ENCODE measurements at places on chromosomes 3 and 15.
A peak's percentile ranks its signal among the peaks of the same experiment; 100 is the strongest.

DNA sequence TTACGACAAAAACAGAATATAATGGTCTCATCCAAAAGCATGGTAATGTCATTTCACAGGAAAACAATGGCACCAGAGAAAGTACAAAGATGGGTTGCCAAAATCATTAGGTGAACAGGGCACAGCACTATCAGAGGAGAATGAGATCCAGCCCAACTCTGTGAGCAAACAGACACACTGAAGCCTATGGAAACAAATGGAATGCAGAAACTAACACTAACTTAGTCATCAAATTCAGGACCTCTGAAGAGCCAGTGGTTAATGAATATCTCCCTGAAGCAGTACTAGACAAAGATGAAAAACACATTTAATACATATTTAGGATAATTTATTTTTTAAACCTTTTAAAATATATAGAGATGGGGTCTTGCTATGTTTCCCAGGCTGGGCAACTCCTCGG is 14.6 kb upstream of the RPS17 start:
- DNase-seq, result no peak

- DNase-seq, result no peak
Measured at GRCh38 chr3:8668216-8668615, 23.6 kb upstream of the SSUH2 start.

DNA sequence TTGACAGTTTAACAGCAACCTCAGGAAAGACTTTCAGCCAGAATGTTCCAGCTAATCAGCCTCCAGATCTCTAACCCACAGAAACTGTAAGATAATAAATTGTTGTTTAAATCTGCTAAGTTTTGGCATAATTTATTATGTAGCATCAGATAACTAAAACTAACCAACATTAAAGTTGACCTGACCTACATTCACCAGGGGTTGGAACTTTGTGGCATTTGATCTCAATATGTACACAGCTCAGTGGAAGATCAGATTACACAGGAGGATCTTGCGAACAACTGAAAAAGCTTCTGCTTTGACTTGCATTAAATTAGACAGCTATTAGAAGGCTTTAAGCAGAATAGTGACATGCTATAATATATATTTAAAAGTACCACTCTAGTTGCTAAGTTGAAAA is 91.4 kb upstream of the POU1F1 start:
- no peak for DNase-seq

DNA sequence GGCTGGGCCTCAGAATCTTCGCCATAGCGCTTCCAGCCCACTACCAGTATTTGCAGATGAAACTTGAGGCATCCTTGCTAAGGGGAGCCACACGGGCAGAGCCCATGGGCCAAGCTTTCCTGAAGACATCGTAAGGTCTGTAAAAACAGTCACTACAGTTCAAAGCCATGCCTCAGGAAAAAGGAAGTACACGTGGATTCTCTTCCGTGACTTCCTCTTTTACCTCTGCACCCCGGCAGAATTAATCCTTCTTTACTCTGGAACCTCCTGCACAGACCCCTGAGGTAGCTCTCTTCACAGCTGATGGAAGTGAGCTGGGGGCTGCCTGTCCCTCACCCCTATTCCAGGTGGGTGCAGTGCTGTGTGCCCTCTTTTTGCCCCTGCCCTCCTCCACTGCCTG is 129.2 kb downstream of the CHDH start:
- no peak for DNase-seq

DNA sequence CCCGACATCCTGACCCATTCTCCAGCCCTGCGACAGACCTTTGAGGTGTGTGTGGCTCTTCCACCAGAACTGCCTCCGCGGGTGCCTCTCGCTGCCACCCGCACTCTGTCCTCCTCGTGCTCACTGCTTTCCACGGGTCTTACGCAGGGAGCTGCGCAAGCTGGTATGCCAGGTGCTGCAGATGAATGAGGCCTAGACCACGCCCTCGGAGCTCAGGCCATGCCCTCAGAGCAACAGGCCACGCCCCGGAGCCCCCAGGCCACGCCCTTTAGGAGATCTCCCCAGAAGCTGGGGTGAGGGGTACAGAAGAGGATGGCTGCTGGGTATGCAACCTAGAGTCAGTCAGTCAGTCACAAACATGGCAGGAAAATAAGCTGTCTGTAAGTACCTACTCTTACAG is 300.3 kb downstream of the GABRG3 start:
- no peak for DNase-seq

- DNase-seq, result peak; percentile 15
Measured at GRCh38 chr3:65412588-65412987, 626.1 kb downstream of the MAGI1 start.

DNA sequence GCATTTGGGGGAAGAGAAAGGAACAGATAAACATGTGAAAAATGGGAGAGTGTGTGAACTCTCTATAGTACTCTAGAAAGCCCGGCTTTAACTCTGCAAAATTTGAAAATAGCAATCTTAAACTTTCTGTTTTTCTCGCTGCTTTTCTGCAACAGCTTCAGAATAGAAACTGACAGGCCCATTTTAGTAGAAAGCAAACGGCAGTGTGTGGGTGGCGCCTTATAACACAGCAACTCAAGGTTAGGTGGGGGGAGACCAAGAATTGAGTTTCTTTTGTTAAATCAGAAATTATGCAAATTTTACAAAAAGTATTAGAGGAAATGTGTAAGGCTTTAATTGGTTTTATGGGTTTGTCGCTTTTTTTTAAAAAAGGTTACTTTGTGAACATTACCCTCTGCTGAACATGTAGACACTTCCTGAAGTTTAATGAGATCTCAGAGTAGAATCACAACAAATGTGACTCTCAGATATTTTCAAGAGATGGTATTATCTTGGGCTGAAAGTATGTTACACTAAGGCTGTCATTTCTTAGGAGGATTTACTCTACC is 107.0 kb downstream of the PTPRG start:
- no peak for DNase-seq

GRCh38 chr3:154779571-154779970 is 300.5 kb upstream of the MME start:
- no peak for DNase-seq

DNA sequence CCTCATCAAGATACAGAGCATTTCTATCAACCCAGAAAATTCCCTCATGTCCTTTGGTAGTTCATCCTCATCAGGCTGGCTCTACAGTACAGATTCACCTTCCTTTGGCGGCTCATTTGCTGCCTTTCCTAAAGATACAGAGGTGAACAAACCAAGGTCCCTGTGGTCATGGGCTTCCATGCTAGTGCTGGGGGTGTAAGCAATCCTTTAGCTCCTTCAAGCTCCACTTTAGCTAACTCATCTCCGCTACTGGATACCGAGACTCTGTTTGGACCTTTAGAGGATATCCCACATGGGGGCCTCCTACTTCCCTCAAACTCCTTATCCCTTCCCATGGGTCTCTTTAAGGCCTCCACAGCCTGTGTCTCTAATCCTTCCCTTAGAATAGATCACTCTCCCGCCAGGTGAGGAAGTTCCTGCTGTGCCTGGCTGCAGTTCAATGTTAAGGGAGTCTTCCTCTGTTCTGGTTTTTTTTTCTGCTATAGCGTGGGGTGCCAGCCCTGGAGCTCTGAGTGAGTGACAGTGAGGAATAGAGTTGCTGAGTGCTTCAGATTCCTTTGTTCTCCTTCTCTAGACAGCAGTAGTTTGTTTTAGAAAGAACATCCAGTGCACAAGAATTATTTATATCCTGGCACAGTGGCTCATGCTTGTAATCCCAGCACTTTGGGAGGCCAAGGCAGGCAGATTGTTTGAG is 30.7 kb downstream of the CLEC3B start:
- no peak for DNase-seq

DNA sequence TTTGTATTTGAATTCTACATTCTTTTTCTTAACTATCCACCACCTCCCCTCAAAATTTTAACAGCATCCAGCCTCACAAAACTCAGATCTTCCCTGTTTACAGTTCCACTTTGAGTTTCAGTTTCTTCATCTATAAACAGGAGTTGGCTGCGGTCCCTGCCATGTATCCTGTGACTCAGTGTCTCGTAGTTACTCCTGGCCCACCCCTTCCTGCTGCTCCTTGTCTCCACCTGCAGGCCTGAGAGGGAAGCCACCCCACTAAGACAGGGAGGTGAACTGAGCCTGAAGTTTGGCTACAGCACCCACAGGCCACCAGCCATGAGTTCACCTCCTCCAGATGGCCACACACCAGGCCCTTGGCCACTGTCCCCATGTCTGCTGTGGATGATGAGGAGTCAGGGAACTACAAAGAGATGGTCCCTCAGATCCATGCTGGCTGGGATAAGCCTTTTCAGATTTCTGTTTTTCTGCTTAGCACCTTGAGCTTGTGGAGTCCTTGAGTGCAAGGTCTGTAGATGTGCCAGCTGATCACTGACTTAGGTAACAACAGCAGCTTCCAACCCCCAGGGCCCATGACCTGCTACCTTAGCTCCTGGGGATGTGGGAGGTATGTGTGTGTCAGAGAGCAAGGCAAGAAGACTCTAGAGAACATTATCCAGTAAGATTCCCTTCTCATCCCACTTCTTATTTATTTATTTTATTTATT is 37.5 kb downstream of the CD86 start:
- DNase-seq, result no peak

GRCh38 chr3:128337305-128337704 is 129.4 kb downstream of the DNAJB8 start:
- no peak for DNase-seq

DNA sequence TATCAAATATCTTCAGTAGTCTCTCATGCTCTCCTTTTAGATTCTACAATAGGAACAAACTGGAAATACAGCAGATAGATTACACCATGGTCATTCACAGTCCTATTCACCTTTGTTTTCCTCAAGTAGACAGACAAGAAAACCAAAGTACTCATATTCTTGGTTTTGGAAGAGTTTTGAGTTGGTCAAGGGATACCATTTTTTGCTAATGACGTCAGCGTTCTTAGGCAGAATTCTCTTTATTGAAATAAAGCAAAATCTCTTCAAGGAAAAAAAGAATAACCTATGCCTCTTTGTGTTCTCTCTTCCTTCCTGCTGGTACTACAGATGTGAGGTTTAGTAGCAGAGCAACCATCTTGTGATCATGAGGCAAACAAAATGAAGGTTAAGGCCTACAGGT is 268.3 kb upstream of the PDZRN3 start:
- no peak for DNase-seq

DNA sequence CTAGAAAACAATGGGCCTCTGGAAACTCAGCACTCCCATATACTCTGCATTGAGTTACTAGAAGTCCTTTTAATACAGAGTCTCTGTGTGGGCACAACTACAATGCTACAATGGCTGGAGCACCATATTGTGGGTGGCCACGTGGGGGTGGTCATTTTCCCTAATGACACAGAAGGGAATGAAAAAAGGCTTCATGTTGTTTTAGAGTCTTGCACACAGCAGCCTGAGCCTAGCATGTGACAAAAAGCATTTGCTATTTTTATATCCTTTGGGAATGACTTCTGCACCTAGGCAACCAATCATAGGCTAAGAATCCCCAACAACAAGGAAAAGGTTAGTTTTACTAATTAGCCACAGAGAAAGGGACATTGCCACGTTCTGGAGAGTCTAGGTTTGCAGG is 120.6 kb downstream of the PPM1L start:
- no peak for DNase-seq

GRCh38 chr3:9647450-9647849 is 1.9 kb upstream of the MTMR14 start:
- DNase-seq, result no peak

GRCh38 chr3:148187296-148187695 is 510.4 kb upstream of the AGTR1 start:
- DNase-seq, result no peak

DNA sequence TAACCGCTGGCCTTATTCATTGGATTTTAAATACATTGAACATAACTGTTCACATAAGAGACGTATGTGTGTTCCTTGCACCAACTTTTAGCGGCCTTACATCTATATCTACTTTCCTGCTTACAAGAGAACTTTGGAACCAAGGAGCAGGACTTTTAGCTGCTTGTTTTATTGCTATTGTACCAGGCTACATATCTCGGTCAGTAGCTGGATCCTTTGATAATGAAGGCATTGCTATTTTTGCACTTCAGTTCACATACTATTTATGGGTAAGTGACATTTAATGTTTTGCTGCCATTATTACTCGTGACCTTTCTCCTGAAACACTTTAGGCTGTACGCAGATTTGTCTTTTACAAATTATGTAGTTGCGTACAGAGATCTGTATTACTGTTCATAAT is 47.1 kb downstream of the STT3B start:
- no peak for DNase-seq

DNA sequence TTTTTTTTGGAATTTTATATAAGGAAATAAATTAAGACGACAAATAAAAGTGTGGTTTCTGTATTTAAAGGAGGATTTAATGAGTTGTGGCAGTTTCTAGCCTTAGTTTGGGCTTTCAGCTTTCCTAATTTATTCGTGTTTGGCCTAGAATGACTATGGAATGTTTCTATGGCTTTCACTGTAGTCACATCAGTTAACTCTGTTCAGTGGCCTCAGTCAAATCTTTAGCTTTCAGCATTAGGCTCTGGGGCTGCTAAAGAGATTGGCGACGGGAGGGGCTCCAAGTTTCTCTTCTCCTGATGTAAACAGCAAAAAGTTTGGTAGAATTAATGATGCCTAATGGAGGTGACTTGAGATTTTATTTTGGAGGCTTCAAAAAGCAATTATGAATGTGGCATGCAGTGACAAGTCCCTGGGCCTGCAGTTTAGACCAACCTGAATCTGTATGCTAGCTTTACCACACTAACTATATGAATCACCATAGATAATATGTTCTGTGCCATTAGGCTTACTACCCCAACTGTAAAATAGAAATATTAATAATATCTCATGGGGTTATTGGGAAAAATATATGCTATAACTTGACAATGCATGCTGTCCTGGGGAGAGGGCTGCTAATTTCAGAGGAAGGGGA is 47.1 kb upstream of the ADGRG7 start:
- DNase-seq, result no peak

DNA sequence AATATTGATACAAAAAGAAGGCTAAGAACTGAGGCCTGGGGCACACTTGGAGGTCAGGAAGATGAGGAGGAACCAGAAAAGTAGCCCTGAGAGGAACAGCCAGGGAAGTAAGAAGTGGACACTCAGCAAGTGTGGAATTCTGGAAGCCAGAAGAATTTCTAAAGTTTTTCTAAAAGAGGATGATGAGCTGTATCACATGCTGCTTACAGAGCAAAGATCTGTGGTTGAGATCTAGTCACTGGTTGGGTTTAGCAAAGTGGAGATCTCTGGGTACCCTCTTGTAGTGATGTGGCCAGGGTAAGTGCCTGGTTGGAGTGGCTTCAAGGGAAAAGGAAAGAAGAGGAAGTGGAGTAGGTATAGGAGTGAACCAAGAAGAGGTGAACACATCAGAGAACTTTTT is 95.4 kb upstream of the DAZL start:
- no peak for DNase-seq
